ENCODE measurements at places on chromosomes 5 and 9. TPM values are rescaled to one million over a fixed set of nuclear protein-coding genes. Genes with fewer than 3 reads are reported as not detected.

DNA sequence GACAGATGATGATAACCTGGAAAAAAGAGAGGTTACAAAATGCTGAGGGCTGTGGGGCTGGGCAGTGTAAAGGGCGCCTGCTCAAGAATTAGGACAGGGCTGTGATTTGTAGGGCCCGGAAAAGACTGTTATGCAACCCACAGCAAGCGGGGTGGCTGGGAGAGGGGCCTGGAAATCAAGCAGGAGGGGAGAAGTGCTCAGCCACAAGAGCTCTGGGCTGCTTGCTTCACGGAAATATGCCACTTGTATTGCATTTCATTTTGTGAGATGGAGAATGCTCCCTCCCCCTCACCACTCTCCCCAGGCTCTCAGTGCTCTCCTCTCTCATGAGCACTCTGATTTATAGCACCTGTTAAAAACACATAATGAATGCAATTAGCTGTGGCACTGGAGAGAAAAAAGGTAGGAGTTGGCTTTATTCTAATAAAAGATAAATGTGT is 8.4 kb upstream of the HAND1 start:
- no peak for DNase-seq
- H3K27me3 ChIP-seq, result peaks cover 67% of the 10 kb centered on the region
- no peaks in the 10 kb centered on the region for H3K36me3 ChIP-seq
- no peak overlapping the region for H3K27ac ChIP-seq
- no peak overlapping the region for H3K4me3 ChIP-seq

DNA sequence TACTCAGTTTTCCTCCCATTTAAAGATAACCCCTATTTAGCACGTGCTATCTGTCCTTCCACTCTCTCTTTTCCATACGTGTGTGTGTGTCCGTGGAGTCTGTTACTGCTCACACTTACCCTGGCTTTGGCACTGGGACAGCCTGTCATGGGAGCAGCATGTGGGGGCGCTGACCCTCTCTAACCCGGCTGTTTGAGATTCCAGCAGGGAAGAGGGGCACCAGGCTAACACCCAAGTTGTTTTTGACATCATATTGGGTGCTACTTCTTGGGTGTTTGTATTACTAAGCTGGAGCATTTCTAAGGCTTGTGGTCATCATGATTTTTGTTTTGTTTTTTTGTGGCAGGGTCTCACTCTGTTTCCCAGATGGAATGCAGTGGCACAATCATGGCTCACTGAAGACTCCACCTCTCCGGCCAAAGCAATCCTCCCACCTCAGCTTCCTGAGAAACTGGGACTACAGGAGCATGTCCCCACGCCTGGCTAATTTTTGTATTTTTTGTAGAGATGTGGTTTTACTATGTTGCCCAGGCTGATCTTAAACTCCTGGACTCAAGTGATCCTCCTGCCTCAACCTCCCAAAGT is 56.9 kb upstream of the SIMC1 start:
- peaks cover 6% of the 10 kb centered on the region for H3K4me1 ChIP-seq
- no peaks in the 10 kb centered on the region for H3K36me3 ChIP-seq
- peaks cover 21% of the 10 kb centered on the region for H3K27me3 ChIP-seq
- DNase-seq, result no peak

DNA sequence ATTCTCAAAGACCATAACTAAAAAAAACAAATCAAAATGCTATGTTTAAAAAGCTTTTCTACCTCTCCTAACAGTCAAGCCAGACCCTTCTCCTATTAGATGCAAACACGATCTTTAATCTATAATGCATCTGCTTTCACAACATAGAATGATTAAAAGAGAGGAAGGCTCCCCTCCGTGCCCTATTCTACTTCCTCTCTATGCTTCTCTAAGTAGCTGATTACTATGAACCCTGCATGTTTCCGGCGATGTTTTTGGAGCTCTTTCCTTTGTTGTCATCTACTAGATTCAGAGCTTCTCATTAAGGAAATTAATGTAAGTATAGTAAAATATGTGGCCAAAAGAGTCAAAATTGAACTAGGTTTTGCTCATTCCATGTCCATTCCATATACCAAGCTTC is 29.2 kb upstream of the CEP120 start:
- H3K4me3 ChIP-seq, result no peak overlapping the region
- no peaks in the 10 kb centered on the region for H3K36me3 ChIP-seq
- no peak overlapping the region for H3K27ac ChIP-seq
- H3K4me1 ChIP-seq, result peaks cover 26% of the 10 kb centered on the region
- H3K27me3 ChIP-seq, result no peaks in the 10 kb centered on the region

GRCh38 chr5:140862441-140863295 is 6.1 kb upstream of the PCDHA11 start:
- no peaks in the 10 kb centered on the region for H3K4me1 ChIP-seq
- H3K27ac ChIP-seq, result no peak overlapping the region
- DNase-seq, result no peak
- H3K4me3 ChIP-seq, result no peak overlapping the region
- no peaks in the 10 kb centered on the region for H3K27me3 ChIP-seq
- H3K36me3 ChIP-seq, result no peaks in the 10 kb centered on the region

DNA sequence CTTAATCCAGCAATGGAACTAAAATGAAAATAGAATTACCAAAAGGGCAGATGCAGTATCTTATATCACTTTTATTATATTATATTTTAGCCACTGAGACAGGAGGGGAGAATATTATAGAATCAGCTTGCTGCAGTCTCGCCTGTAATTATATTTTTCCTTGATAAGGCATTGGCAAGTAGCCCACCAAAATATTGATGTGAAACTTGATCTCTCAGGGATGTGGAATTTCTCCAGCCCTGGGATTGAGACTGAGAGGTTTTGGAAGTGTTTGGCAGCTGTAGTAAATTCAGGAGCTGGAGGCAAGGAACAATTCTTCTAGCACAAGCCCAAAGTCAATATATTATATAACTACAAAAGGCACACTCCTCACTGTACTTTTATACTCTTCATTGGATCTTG is 142.1 kb upstream of the ADAMTSL1 start:
- DNase-seq, result no peak
- no peak overlapping the region for H3K27ac ChIP-seq
- H3K4me3 ChIP-seq, result no peak overlapping the region

GRCh38 chr9:37026931-37027581 is 7.0 kb downstream of the PAX5 start:
- no peak for DNase-seq
- H3K36me3 ChIP-seq, result no peaks in the 10 kb centered on the region
- H3K4me1 ChIP-seq, result peaks cover 12% of the 10 kb centered on the region
- peaks cover 98% of the 10 kb centered on the region for H3K27me3 ChIP-seq
- no peak overlapping the region for H3K4me3 ChIP-seq

DNA sequence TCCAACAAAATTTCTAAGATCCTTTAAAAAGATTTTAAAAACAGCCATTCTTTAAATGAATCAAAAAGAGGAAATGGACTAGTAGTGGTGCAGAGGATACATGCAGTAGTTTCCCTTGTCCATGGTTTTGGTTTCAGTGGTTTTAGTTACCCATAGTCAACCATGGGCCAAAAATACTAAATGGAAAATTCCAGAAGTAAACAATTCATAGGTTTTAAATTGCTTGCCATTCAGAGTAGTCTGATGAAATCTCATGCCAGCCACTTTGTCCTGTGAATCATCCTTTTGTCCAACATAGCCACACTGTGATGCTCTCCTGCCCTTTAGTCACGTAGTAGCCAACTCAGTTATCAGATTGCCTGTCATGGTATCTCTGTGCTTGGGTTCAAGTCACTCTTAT is 286.1 kb downstream of the ANXA1 start:
- H3K27me3 ChIP-seq, result no peaks in the 10 kb centered on the region
- no peaks in the 10 kb centered on the region for H3K4me1 ChIP-seq
- no peak for DNase-seq
- no peak overlapping the region for H3K27ac ChIP-seq
- no peaks in the 10 kb centered on the region for H3K36me3 ChIP-seq
- no peak overlapping the region for H3K4me3 ChIP-seq

- H3K27me3 ChIP-seq, result peaks cover 3% of the 10 kb centered on the region
- H3K36me3 ChIP-seq, result no peaks in the 10 kb centered on the region
- no peak overlapping the region for H3K4me3 ChIP-seq
- peaks cover 5% of the 10 kb centered on the region for H3K4me1 ChIP-seq
Observed at GRCh38 chr5:175751369-175751768, 93.5 kb downstream of the HRH2 start.

GRCh38 chr9:26159575-26160392 is 481.5 kb upstream of the TUSC1 start:
- H3K4me3 ChIP-seq, result no peak overlapping the region
- no peaks in the 10 kb centered on the region for H3K36me3 ChIP-seq
- no peak for DNase-seq
- no peaks in the 10 kb centered on the region for H3K27me3 ChIP-seq
- H3K27ac ChIP-seq, result no peak overlapping the region
- H3K4me1 ChIP-seq, result no peaks in the 10 kb centered on the region

DNA sequence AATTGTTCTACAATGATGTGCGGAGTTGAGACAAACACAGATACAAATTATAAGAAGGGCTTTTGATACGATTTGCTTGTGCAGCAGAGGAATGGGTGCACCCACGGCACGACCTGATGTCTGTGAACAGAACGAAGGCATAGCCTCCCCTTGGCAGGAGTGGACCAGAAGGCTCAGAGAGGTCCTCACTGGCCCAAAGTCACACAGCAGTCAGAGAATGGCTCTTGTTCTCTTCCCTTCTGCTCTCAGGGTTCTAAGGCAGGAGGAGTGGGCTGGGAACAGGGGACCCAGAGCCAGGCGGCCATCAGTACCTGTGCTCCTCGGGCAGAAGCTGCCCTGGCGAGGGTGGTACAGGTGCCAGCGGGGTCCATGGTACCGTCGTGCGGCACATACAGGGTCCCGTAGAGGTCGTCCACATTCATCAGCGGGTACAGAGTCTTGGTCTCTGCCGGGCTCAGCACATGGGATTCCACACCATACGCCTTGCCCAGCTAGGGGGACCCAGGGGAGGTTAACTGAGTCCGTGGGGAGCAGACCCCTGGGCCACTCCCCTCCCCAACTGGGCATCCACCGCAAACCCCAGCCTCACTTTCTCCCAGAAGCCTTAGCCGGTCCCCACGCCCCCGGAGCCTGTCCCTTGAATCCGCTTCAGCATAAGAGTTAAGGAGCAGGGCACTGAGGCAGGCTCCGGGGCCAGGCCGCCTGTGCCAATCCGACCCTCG is 7.0 kb downstream of the SARDH start:
- H3K27me3 ChIP-seq, result peaks cover 14% of the 10 kb centered on the region
- DNase-seq, result no peak
- no peaks in the 10 kb centered on the region for H3K36me3 ChIP-seq

DNA sequence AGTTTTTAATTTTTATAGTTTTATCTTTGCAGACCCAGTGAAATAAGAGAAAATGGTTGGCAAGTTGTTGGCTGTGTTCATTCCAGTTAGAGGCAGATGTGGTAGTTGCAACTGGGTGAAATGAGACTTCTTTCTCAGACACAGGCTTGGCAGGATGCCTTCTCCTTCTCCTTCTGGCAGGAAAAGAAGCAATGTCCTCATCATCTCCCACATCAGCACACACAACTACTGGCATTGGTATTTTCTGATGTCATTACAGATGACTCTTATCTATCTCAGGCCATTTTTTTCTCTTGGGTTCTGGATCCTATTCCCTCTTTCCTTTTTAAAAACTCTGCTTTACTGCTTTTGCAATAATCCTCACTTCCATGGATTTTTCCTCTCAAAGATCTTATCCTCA is 103.3 kb upstream of the EDIL3 start:
- H3K4me1 ChIP-seq, result no peaks in the 10 kb centered on the region
- no peaks in the 10 kb centered on the region for H3K27me3 ChIP-seq
- H3K4me3 ChIP-seq, result no peak overlapping the region
- no peaks in the 10 kb centered on the region for H3K36me3 ChIP-seq
- no peak for DNase-seq
- no peak overlapping the region for H3K27ac ChIP-seq

The TSSK1B gene
- 0.07 TPM for polyA plus RNA-seq

The GDF9 gene
- polyA plus RNA-seq, result 0.21 TPM

The FOXD4L3 gene
- polyA plus RNA-seq, result not detected

The MEIKIN gene
- not detected for polyA plus RNA-seq

The LCN9 gene
- polyA plus RNA-seq, result not detected

The LCP2 gene
- polyA plus RNA-seq, result not detected

The RUSC2 gene
- polyA plus RNA-seq, result 7.9 TPM

Data from keratinocyte (primary cell).